ENCODE measurements at places on chromosomes 6 and 20. TPM values are rescaled to one million over a fixed set of nuclear protein-coding genes. Genes with fewer than 3 reads are reported as not detected.

GRCh38 chr6:168960551-168961263, 292.9 kb downstream of the THBS2 start:
- no peak for DNase-seq

DNA sequence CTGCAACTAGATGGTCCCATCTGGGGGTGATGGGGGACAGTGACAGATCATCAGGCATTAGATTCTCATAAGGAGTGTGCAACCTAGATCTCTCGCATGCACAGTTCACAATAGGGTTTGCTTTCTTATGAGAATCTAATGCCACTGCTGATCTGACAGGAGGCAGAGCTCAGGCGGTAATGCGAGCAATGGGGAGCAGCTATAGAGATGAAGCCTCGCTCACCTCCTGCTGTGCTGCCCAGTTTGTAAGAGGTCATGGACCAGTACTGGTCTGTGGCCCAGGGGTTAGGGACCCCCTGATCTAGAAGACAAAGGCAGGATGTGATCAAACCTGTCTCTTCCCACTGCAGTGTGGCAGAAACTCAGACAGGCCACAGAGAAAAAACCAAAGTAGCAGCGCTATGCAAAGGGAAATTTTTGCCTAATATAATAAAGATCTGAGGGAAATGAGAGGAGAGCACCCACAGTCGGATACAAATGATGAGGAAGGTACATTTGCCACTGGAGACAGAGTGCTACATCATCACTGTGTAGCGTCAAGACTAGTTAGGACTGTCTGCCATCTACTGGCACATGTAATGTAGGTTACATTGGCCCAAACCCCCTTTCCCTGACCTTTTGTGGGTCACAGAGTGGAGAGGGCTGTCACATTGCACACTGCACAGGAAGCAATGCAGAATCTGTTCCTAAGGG, 4.1 kb upstream of the LY86 start:
- DNase-seq, result no peak

Gene TOX2
- 0.69 TPM for total RNA-seq

GRCh38 chr6:138450445-138450844, 46.4 kb downstream of the HEBP2 start:
- no peak for DNase-seq

Measured in ovary (tissue), 10 donors.